Left lobe of liver (tissue), 2 donors: ENCODE measurements at places on chromosomes 4 and X. TPM values are rescaled to one million over a fixed set of nuclear protein-coding genes. Genes with fewer than 3 reads are reported as not detected.

The UGT2A1 gene
- 0.18 TPM for total RNA-seq

DNA sequence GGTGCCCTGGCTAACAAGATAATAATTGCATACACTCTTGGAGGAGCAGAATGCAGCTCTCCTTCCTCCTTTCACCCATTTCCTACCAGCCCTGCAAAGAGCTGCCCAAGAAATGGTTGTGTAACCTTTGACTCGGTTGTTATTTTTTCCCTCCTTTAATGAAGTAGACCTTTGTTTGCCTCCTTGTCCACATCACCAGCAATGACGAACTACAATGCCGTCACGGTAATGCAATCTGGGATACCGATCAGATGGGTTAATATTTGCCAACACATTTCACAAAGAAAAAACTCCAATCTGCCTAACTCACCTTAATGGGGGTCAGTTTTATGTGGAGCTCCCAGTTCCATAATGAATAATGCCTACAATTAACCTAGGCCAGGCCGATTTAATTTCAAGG is 32.0 kb downstream of the GPRIN3 start:
- no peak for DNase-seq

GRCh38 chr4:145580906-145581305 is 38.3 kb upstream of the MMAA start:
- DNase-seq, result no peak

GRCh38 chr4:165838575-165838974 is 34.5 kb upstream of the TLL1 start:
- DNase-seq, result no peak

DNA sequence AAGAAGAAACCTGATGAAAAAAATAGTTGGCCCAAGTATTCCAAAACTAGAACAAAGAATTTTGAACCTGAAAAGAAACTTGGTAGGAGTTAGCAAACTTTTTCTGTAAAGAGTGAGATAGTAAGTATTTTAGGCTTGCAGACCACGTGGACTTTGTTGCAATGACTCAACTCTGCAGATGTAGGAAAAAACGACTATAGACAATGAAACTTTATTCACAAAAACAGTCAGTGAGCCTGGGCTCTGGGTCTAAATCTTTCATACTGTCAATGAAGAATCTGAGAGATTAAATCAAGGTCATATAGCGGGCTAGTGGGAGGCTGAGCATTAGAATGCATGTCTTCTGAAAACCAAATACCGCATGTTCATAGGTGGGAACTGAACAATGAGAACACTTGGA is 23.0 kb downstream of the SH3D19 start:
- DNase-seq, result no peak

DNA sequence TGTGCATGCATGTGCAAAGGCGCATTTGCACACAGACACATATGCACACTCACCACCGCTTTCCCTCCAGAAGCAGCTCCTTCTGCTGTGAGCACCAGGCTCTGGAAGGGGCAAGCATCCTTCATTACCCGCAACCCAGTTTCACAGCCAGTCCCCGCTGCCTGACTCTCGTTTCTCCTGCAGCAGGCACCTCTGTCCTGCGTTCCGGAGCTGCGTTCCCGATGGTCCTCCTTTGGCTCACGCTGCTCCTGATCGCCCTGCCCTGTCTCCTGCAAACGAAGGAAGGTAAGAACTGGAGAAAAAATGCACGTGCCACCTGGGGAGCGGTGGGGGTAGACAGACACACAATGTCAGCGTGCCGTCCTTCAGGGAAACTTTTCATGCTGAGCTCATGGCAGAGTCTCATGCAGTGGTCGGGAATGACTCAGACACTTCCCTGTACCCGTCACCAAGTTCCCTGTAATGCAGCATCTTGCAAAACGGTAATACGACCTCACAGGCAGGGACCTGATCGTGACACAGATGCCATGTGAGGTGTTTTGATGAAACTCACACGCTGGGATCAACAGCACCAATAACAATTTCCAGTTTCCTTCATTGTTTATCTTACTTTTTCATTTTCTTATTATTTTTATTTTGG is 5.1 kb downstream of the IL3RA start:
- no peak for DNase-seq

DNA sequence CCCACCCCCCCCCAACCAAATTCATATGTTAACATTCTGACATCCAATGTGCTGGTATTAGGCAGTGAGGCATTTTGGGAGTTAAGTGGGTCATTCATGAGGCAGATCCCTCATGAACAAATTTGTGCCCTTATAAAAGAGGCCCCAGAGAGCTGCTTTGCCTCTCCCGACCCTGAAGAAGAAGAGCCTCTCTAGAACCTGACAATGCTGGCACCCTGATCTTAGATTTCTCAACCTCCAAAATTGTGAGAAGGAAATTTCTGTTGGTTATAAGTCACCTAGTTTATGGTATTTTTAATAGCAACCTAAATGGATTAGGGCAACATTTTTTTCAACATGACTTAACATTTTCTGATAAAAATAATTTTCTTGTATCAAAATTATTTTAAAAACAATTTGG is 296.3 kb downstream of the CFAP299 start:
- no peak for DNase-seq

GRCh38 chr4:94913316-94913715 is 155.6 kb downstream of the BMPR1B start:
- DNase-seq, result no peak

GRCh38 chrX:16836371-16836770 is 33.8 kb downstream of the RBBP7 start:
- DNase-seq, result no peak

The GASK1B gene
- total RNA-seq, result 3.2 TPM

The SHROOM2 gene
- total RNA-seq, result 4.7 TPM

The HSFX1 gene
- total RNA-seq, result 0.78 TPM

The CT83 gene
- total RNA-seq, result not detected

GRCh38 chr4:4888695-4889094 is 29.2 kb downstream of the MSX1 start:
- peak; percentile 33 for DNase-seq

DNA sequence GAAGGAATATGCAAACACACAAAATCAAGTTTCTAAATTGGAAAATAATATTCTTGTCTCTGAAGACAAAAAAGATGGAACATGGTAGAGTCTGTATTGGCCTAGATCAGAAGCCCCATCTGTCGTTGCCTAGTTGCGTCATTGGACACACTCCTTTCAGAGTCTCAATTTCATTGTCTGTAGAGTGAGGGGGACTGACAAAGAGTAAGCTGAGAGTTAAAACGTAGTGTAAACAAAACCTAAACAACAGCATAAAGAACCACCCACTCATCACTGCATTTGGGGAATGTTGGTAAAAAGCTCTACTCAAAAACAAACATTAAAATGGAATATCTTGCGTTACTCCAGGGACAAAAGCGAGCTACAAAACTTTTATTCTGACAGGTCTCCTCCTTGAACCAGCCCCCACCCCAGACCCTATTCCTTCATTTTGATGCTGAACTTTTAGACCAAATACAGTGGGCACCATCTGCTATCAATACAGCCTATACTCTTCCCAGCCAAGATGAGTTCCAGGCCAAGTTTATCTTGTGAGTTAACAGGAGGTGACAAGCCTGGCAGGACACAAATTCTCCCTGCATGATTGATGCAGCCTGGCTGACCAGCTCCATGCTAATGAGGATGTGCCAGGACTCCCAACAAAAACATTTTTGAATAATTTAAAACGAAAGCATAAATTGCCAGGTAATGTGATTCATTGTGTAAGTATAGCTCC is 125.2 kb downstream of the COL25A1 start:
- DNase-seq, result no peak

DNA sequence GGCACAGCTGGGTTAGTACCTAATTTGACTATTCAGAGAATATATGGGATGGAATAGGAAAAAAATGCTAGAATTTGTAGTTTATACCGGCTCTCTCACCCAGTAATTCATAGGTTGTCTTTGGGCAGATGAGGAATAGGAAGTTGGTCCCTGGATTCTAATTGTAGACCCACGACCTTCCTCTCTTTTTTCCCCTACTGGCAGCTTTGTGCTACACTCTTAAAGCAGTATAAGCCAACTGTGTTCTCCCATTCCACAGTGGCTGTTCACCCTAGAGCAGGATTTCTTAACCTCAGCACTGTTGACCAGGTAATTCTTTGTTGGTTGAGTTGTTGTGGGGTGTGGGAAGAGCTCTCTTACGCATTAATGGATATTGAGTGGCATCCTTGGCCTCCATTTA is 92.9 kb downstream of the FNIP2 start:
- no peak for DNase-seq

The ART3 gene
- total RNA-seq, result not detected

GRCh38 chrX:121876305-121876704 is 828.9 kb downstream of the GLUD2 start:
- DNase-seq, result no peak

The CSAG3 gene
- not detected for total RNA-seq

The MAGEC2 gene
- not detected for total RNA-seq

DNA sequence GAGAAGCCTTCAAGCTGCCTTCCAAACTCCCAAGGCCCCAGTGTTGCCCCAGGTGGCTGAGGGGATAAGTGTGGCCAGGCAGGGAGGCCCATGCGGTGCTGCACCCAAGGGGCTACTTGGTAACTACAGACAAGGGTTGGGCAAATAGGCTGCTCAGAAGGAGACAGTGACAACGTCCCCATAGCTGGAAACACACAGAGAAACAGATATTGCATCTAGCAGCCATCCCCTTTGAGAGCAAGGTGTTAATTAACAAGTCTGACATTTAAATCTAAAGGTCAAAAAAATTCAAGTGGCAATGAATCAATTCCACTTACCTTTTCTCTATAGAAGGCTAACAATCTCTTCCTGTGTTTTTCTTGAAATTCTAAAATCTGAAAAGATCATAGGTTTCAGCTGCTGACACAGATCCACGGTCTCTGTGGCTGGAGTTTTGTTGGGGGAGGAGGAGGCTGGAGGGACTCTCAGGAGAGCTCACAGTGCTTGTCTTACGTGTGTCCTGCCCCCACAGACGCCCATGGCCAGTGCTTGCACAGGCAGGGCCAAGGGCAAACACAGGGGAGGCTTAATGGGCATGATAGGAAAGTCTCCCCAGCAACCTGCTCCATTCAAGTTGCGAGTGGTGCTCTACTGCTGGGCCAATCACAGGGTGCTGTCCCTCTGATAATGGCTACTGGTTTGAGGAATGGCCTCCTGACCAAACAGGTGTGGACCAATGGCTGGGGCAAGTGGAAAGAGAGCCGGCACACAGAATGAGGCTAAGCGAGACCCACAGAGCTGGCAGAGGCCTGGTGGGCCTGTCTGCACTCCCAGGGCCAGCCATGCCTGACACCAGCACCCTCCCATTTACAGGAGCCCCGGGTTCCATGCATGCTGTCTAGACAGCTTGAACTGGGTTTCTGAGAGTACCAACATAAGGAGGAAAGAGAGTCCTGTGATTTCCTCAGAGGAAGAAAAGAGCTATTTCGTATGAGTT is 22.6 kb downstream of the RNF212 start:
- peak; percentile 30 for DNase-seq

- DNase-seq, result peak; percentile 46
These were observed 69.0 kb upstream of the IQCM start for GRCh38 chr4:149884529-149885181.

The RUFY3 gene
- total RNA-seq, result 30.1 TPM

DNA sequence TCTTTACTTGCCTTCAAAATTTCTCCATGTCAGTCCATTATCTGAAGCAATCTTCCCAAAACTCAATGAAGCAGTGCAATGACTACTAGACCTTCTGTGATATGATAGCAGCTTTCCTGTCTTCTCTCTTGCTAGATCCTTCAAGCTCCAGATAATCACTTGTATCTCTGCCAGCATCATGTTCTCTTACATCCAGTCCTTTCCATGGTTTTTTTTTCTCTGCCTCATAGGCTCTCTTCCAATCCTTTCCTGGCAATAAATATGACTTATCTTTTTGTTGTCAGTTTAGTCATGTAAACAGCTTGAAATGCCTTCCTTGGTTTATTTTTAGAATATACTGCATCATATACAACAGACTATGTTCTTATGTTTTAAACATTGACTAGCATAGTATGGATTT is 193.5 kb downstream of the CFAP299 start:
- DNase-seq, result no peak

GRCh38 chr4:111880116-111880515 is 265.1 kb upstream of the FAM241A start:
- no peak for DNase-seq

The KDM6A gene
- 8.4 TPM for total RNA-seq

- DNase-seq, result no peak
These were observed 9.1 kb upstream of the ELF4 start for GRCh38 chrX:130119312-130119898.

The MAPK10 gene
- 2.4 TPM for total RNA-seq

DNA sequence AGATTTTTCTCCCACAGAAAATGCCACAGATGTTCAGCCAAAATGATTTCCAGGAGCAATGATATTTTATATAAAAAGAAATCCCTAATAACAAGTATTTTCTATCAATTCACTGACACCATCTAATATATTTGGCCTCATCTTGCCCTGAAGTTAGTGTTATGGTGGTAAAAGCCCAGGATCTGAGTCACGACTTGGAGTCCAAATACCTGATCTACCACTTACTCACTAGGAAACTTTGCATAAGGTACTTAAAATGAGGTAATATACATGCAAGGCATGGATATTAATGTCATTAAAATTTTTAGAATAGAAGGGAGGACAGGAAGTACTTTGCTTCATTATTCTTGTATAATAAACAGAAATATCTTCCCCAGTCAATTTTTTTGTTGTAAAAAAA is 16.3 kb downstream of the PPP3CA start:
- no peak for DNase-seq

- DNase-seq, result no peak
These were observed 49.4 kb downstream of the USP38 start for GRCh38 chr4:143234153-143234552.

DNA sequence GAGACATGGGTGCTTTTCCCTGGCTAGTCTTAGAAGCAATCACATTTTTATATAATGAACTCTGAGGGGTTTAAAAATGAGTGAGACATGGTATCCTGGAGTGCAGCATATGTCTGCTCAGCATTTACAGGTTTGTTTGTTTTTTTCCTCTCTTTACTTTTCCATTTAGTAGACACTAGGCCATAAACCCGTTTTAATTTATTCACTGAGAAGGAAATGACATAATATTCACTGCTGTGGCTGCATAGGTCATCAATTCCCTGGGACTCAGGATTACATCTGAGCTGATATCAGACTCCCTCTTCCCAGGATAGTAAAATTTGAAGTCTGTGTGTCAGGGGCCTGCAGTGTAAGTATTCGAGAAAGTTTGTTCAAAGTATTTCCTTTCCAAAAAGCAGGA is 178.9 kb upstream of the SPRY1 start:
- DNase-seq, result no peak
